Fibroblast of mammary gland (primary cell): ENCODE measurements at places on chromosomes 7 and 10.
A peak's percentile ranks its signal among the peaks of the same experiment; 100 is the strongest.

DNA sequence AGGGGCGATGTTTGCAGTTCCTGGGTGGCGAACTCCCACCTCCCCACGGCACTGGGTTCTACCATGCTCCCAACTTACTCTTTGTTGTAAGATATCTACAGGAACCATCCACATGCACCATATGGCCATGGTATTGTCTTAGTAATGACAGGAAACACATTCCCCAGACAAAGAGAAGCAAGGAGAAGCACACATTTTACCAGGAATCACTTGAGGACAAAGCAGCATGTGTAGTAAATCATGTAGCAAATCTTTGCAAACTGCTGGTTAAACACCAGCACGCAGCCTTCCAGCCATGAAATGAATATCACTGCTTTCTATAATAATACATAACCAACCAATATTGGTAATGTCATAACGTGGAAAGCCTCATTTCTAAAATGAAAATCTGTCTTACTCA is 101.2 kb downstream of the NRP1 start:
- no peak for DNase-seq

GRCh38 chr7:92625617-92626016 is 35.4 kb upstream of the FAM133B start:
- DNase-seq, result no peak

- peak; percentile 94 for DNase-seq
Measured at GRCh38 chr7:70634610-70635068, 497.3 kb upstream of the GALNT17 start.

GRCh38 chr10:46516660-46517416 is 39.6 kb downstream of the GPRIN2 start:
- DNase-seq, result peak; percentile 87

GRCh38 chr7:68446183-68446582 is 1152.1 kb upstream of the AUTS2 start:
- no peak for DNase-seq

DNA sequence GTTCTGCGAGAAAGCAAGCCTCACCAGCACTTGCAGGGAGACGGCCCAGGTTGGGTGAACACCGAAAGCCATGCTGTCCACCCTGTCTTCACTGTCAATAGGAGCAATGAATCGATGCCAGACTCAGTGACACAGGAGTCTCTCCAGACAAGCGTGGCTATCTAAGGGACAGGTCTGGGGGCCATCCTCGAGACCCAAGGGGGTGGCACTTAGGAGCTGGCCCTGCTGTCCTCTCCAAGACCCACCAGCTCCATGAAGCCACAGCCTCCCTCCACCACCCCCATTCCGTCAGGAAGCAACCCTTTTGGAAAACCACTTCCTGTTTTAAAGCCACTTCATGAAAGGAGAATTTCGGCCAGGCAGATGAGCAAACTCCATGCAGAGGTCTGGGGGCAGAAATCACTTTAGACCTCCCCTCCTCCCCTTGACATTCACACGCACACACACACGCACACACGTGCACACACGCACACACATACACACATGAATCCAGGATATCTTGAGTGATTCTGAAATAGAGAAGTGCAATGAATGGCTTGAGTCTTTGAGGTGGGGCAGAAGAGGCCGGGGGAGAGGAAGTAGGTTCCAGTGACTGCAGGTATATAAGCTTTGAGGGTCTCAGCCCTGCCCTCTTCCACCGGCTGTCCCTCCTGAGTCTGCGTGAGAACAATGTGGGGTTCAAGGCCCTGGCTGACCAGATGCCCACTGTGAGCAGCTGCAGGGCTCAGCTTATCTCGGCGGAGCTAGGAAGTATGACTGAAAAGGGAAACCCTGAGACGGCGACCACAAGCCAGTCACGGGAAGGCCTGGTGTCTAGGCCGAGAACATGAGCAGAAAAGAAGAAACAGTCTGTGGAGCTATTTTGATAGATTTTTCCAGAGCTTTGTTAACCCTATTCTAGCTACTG is 25.0 kb downstream of the RGS10 start:
- peak; percentile 23 for DNase-seq

- DNase-seq, result no peak
Measured at GRCh38 chr7:140015471-140015970, 47.2 kb downstream of the PARP12 start.

GRCh38 chr7:68206946-68207485 is 1210.4 kb downstream of the TYW1 start:
- no peak for DNase-seq

- DNase-seq, result no peak
Measured at GRCh38 chr10:17076626-17077345, 52.8 kb downstream of the CUBN start.

DNA sequence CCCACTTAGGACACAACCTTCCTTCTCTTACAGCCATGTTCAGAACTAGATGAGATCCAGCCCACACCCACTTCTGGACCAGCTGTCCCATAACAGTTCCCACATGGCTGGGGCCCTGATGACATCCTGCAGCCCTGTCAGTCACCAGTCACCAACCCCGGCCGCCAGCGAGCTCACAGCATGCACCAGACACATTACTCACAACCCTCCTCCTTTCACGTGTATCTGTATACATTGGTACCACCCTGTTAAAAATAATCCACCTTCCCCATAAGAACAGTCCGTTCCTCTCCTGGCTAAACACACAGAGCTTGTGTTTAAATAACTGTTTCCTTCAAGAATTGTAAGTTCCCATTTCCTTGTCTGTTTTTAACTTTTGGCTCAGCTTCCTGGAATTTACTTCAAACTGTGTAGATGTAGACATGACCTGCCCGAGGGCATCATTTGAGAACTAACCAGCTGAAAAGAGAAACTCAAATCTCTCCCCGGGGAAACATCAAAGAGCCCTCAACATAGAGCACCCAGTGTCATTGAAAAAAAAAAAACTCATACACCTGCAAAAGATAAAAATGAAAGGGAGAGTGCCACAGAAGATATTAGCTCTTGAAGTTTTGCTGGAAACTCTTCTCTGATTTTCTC is 26.0 kb upstream of the PRLHR start:
- DNase-seq, result no peak

- no peak for DNase-seq
Measured at GRCh38 chr7:10672186-10672585, 301.5 kb upstream of the PHF14 start.

GRCh38 chr10:112343056-112343806 is 30.7 kb upstream of the ACSL5 start:
- no peak for DNase-seq

GRCh38 chr7:83957333-83957732 is 237.3 kb downstream of the SEMA3A start:
- peak; percentile 16 for DNase-seq

DNA sequence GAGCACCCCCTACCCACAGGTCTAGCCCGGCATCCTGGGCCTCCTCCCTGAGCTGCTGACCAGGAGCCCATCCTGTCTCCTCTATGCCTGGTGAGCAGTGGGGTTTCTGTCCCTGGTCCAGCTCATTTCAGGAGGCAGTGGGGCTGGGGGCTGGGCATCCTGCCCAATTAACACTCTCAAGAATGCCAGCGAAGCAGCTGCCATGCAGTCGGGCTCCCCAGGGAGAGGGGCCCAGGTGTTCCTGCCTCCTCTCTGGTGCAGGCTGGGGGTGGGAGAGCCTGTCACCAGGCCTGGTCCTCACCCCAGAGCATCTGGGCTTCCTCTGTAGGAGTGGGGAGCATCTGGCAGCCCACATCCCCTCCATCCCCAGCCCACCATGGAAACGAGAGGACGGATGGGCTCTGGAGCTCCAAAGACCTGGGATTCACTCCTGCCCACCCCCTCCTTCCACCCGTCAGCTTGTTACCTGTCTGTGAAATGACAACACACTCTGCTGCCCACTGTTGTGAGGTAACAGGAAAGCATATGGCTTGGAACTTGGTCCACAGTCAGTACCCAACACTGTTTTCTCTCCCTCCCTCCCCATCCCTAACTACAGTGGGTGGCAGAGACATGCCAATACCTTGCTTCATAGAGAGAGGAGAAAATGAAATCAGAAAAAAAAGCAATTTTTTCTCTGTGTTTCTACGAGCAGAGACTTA is 69.1 kb downstream of the SLIT1 start:
- DNase-seq, result no peak

- peak; percentile 12 for DNase-seq
Measured at GRCh38 chr10:86687750-86688149, 19.4 kb downstream of the LDB3 start.

GRCh38 chr10:74300666-74301065 is 149.6 kb downstream of the ADK start:
- DNase-seq, result no peak

DNA sequence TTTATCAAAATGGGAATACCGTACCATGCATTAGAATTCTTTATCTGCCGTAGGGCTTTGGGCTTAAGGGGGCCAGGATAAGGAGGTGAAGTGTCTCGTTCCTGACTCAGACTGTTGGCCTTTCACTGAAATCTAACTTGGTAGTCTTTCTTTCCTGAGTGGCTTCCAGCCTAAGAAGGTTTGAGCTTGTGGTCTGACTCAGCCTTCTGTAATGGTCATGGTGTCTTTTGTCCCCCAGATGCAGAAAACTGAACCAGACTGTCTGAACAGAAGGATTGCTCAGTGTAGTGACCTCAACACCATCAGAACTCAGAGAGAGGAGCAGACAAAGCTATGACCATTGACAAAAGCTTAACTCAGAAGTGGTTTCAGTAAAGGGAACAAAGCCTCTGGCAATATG is 39.5 kb downstream of the WNT2 start:
- peak; percentile 91 for DNase-seq

DNA sequence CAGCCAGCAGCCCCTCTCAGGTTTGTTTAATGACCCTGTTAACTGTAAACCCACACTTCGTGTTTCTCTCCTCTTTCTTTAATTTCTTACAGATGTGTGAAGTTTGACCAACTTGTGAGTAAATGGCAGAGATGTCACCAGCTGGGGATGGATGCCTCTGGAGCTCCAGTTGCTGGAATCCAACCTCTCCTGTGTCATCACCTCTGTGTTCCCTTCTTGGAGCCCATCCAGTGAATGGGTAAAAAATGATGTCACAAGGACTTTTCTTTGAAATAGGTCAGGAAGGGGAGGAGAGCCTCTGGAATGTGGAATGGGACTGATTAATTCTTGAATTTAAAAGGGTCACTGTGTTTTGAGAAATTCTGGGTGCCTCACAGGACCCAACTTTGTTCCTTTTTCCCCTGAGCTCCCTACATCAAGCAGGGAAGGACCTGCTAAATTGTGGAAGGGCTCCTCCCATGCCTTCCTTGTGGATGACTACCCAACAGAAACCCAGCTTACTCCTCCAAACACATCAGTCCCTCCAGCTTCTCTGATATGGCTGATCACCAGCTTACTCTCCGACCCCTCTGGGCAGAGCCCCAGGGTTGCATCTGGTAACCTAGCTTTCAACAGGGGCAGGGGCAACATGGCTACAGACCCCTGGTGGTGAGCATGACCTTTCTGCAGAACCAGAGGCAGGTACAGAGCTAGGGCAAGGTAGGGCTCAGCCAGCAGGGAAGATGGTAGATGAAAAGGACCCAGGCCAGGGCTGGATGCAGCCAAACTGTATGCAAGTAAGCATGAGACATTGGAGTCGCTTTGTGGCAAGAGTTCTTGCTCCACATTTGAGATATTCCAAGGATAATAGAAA is 67.5 kb downstream of the STRA8 start:
- peak; percentile 51 for DNase-seq

DNA sequence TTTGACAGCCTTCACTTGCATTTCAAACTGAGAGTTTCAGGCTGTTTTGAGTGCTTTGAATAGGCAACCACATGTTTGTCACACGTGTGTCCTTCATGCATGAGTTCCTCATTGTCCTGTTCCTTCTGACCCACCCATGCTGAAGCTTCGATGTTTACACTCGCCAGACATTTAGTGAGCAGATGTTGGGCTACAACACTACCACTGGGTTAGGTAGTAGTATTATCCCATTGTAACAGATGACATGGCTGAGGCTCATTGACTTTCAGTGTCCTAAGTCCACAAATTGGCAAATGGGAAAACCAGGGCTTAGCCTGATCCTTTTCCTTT is 456.1 kb downstream of the PHTF2 start:
- no peak for DNase-seq

GRCh38 chr7:94425546-94425945 is 30.9 kb downstream of the COL1A2 start:
- DNase-seq, result peak; percentile 8

DNA sequence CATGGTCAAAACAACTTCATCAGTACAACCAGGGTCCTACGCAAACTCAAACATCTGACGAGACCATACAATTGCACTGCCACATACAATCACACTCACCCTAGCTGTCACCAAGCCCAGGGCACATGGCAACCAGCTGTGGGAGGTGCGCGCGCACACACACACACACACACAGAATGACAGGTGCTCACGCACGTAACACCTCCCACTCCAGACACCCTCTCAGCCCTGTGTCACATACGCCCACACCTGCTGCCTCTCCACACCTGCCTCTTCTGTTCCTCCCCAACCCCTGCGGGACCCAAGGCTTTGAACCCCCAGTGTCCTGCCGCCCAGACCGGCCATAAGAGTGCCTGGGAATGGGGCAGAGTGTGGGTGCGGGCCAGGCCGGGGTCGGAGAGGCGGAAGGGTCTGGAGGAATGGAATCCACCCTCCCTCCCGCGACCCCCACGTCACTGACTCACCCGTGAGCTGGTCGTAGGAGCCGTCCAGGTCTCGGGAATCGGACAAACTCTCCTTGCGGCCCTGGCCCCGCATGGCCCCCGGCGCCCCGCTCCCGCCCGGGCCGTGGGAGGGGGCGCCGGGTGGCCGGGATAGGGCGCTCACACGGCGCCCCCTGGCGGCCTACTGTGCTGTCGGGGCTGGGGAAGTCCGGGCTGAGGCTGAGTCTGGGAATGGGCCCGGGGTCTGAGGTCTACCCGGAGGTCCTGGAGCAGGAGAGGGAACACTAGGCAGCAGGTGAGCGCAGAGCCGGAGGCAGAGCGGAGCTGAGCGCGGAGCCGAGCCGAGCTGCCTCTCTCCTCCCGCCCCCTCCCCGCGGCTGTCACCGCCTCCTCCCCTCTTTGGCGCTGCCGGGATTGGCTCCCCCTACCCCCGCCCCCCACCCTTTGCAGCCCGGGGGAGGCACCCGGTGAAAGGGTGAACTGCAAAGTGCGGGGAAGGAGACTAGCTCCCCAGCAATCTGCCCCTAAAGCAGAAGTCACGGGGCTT is at the start of gene KCNIP2:
TSS of gene KCNIP2 (minus strand) at position 769 of the 990 bp plus-strand sequence. CDS start at position 537, 232 bp downstream.
- DNase-seq, result no peak

DNA sequence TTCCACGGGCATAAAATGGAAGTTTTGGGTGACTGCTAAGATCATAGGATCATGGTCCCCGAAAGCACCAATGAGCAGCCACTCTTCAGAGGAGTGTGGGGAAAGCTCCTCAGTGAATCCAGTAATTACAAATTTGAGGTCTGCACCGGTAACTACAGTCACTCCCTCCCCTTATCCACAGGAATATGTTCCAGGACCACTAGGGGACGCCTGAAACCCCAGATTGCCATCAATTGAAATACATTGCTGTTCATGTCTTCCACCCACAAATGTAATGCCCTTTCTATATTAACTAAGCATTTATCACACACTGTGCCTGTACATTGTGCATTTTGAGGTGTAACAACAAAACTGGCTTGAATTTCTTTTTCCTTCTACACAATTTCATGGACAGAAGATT is 447.9 kb upstream of the PFKP start:
- DNase-seq, result no peak

- DNase-seq, result peak; percentile 66
Measured at GRCh38 chr7:147510923-147511322, 1079.6 kb upstream of the C7orf33 start.
